ENCODE measurements at places on chromosomes 5 and 9. TPM values are rescaled to one million over a fixed set of nuclear protein-coding genes. Genes with fewer than 3 reads are reported as not detected.

CLPTM1L gene
- total RNA-seq, result 23.6 TPM

TIMD4 gene
- 1.1 TPM for total RNA-seq

NMUR2 gene
- total RNA-seq, result not detected

ZCCHC9 gene
- 10.5 TPM for total RNA-seq

DCTN4 gene
- 28.1 TPM for total RNA-seq

ANXA2R gene
- total RNA-seq, result 5.1 TPM

SLCO6A1 gene
- total RNA-seq, result not detected

SH3GLB2 gene
- total RNA-seq, result 138 TPM

SPATA31C1 gene
- not detected for total RNA-seq

Measured in ascending aorta (tissue), 2 donors.